ENCODE measurements at places on chromosomes 3 and 15.

- DNase-seq, result no peak
Measured at GRCh38 chr3:170534227-170534626, 51.6 kb downstream of the SLC7A14 start.

GRCh38 chr15:42811433-42811832 is 74.5 kb upstream of the CDAN1 start:
- no peak for DNase-seq

GRCh38 chr15:70852501-70853317 is 1.2 kb downstream of the LARP6 start:
- DNase-seq, result no peak

- DNase-seq, result no peak
Measured at GRCh38 chr3:43870120-43870519, 179.4 kb downstream of the ABHD5 start.

DNA sequence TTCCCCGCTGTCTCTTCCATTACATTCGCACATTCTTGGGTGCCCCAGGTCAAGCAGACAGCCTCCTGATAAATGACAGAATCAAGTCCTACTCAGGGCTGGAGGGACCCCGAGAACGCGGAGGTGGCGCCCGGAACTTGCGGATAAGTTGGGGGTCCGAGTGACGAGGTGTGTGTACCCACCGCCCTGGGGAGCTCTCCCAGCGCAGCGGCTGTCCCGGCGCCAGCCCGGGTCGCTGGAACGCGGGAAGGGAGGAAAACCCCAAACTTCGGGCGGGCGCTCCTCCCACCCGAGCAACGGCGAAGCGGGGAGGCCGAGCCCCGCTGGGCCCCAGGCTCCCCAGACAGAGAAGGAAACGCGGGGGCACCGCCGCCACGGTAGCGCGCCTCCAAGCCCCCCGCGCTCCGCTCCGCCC is 550 bp downstream of the CLN6 start:
- no peak for DNase-seq

- DNase-seq, result no peak
Measured at GRCh38 chr3:188041193-188041592, 112.8 kb upstream of the LPP start.

DNA sequence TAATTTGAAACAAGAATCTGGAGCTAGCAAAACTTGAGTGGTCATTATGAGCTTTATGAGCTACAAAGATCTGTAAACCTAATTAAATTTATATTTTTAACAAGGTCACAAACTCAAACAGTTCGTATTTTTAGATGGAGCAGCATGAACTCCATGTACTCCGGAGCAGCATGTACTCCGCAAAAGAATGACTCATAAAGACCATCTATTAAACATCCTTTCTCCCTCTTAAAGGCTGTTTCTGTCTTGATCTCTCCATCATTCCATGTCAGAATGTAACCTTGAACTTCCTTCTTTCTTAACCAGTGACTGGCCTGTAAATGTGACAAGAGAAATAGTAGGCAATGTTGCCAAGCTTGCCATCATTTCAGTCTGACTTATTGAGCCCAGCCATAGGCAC is 696.9 kb downstream of the ZNF385D start:
- DNase-seq, result no peak

- no peak for DNase-seq
Measured at GRCh38 chr15:56454836-56455235, 10.1 kb downstream of the MNS1 start.

GRCh38 chr15:40100123-40100946 is 8.3 kb downstream of the BMF start:
- no peak for DNase-seq

DNA sequence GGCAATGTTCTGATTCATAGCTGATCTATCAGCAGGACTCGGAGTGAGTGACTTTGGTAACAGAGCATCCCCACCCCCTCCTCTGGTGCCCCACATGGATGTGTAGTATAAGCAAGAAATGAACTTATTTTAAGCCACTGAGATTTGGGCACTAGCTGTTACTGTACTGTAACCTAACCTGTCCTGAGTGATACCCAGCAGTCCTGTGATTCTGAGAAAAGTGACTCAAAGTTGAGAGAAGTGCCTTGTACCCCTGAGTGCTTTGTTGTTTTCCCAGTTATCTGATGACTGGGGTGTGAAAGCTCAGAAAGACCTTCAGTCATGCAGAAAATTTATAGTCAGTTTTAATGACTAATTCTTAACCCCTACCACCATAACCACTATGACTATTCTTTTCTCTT is 439.9 kb upstream of the RBMS3 start:
- no peak for DNase-seq

DNA sequence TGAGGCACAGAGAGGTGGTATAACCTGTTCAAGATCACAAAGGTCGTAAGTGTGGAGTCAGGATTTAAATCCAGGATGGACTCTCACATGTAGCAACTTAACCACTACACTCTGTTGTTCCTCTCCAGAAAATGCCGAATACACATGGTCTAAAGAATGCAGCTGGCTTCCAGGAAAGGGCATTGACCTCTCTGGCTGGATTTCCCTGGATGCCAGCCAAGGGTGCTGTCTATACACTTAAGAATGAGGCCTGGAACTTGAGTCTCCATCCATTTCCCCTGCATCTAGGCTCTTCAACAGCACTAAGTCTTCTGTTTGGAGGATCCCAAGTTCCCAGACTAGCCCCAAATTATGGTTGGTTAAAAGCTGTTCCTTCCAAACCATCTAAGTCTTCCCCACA is 60.5 kb downstream of the CERS3 start:
- DNase-seq, result no peak

- DNase-seq, result no peak
Measured at GRCh38 chr15:48833526-48834239, 22.8 kb upstream of the CEP152 start.

- DNase-seq, result no peak
Measured at GRCh38 chr15:70240082-70240481, 142.4 kb upstream of the TLE3 start.

DNA sequence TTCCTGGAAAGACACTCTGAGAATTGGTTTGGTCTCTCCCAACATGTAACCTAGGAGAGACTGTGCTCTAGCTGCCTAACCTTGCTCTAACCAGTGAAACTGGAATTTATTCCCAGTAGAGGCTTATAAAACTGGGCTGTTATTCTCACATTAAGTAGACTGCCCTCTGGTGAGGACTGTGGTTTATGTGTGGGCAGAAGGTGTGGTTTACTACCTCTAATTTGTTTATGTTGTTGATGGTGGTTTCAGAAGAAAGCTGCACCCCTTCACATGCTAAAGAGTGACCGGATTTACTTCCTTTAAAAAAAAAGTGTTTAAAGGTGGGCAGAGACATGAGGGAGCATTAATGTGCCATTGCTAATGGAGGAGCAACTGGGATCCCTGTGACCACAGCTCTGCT is 273.2 kb downstream of the MECOM start:
- DNase-seq, result no peak

GRCh38 chr15:80876348-80876674 is 97.1 kb downstream of the CEMIP start:
- no peak for DNase-seq

DNA sequence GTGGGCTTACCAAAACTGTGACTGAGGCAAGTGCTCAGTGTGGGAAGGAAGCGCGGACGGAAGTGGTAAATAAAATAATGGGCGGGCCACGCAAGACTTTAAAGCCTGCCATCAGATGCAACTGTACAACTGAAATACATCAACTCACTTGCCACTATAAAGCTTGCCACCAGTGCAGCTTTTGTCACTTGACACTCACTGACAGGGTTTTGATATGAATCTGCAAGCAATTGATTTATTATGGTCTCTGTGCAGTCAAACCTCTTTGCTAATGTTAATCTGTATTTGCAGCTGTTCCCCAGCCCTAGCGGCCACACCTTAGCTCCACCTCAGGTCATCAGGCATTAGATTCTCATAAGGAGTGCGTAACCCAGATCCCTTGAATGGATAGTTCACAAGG is 2.3 kb upstream of the GFM1 start:
- peak; percentile 12 for DNase-seq

DNA sequence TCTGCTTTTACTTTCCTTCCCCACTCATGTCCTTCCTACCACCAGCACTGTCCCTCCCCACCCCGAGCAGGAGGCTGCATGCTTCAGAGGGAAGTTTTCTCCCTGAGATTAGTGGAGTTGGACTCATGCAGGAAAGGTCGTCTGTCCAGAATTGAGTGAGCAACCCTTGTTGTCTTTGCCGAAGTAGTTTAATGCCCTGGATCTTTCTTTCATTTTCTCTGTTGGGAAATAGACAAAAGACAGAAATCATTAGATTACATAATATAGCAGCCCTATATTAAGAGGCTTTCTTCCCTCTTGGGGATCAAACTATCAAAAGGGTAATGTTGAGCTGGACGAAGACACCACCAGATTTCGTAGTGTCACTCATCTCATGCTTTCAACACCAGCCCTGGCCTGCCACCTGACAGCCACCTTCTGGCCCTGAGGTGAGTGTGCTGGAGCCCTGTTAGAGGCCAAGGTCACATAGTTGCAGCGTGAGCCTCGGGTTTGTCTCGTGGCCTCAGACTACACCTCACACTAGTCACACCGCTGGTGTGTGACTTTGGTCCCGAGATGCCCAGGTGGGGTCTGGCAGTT is 231.0 kb downstream of the ITPR1 start:
- no peak for DNase-seq

- DNase-seq, result no peak
Measured at GRCh38 chr3:32398531-32398930, 6.9 kb downstream of the CMTM7 start.

DNA sequence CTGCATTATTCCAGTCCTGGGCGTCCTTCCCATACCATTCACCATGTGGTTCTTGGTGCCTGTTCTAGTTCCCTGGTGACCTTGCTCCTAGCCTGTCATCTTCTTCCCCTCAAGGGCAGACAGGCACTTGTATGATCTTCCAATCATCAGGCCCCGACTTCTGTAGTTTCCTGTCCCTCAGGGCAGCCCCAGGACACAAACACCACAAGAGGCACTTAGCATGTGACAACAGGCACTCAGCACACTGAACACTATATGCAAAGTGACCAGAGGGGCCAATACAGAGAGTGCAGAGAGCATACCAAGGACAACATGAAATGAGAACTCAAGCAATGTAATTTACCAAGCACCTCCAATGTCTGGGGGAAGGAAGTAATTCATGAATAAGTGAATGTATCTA is 17.9 kb downstream of the TMEM40 start:
- DNase-seq, result no peak

- DNase-seq, result no peak
Measured at GRCh38 chr3:31371484-31372177, 161.1 kb upstream of the STT3B start.

DNA sequence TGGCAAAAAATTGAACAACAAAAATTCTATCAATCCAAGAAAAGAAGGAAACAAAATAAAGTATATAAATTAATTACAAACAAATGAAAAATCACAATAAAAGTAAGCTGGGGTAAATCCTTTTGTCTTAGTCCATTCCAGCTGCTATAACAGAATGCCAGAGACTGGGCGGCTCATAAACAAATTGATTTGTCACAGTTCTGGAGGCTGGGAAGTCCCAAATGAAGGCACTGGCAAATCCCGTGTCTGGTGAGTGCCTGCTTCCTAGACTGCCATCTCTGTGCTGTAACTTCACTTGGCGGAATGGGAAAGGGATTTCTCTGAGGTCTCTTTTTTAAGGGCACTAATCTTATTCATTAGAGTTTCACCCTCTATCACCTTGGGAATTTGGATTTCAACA is 53.6 kb upstream of the RPL35A start:
- DNase-seq, result no peak

DNA sequence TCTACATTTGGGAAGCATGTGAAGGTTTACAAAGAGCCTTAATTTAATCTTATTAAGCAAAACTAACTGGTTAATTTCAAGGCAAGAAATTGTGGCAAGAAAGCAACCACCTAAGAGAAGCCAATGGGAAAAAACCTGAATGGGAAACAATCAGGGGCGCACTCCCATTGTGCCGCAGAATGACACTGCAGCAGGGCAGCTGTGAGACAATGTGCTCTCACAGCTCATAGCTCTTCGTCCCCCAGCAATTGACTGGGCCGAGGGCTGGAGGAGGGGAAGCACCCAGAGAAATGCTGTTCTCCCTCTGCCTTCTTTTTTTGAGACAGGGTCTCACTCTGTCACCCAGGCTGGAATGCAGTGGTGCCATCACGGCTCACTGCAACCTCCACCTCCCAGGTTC is 93.3 kb upstream of the RAD18 start:
- no peak for DNase-seq

DNA sequence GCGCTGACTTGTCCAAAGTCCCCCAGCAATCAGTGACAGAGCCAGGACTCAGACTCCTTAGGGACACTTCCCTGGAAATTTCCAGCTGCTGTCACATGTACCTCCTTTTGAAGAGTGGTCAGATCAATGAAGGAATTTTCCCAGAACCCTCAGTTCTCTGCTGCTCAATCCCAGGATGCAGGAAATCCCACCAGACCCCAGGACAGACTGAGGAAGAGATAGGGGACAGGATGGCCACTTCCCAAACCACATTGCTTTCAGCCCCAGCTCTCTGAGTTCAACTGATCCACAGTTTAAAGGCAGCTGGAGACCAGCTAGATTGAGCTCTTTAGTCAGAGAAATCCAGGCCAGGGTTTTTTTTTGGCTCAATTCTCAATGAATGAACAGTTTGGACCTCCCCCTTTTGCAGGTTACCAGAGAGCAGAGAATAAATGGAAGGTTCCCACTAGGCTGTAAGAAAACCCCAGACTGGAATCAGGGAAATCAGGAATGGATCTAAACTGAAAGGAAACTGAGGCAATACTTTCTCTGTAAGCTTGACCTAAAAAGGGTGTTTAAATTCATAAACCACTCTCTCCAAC is 1.5 kb downstream of the CYP1A1 start:
- DNase-seq, result peak; percentile 5

DNA sequence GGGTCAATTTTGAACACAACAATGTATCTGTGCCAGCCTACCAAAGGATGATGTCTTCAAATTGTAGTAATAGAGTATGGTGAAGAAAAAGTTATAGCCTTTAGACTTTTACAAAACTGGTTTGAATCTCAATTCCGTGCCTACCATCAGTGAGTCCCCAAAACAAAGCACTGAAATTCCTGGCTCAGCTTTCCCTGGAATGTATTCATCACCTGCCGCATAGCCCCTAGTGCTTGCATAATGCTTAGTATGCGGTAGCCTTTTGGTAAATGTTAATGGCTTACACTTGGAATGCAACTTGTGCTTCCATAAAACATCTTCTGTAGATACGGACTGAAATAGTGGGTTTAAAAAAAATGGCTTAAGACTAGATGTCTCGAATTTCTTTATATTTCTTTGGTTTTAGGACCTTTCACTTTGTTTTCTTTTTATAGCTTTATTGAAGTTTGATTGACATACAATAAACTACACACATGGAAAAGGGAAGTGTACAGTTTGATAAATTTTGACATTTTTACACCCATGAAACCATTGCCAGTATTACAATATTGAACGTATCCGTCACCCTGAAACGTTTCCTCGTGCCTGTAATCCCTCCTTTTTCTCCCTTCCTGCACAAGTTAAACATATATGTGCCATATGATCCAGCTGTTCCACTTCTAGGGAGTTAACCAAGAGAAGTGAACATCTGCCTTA is 12.1 kb downstream of the SACM1L start:
- no peak for DNase-seq

GRCh38 chr15:57375827-57376695 is at the start of gene CGNL1:
Gene CGNL1 (plus strand): TSS chr15:57376505. CDS start chr15:57438000, 61,495 bp downstream.
- DNase-seq, result no peak

- no peak for DNase-seq
Measured at GRCh38 chr3:61956236-61956635, 394.9 kb downstream of the PTPRG start.

- DNase-seq, result no peak
Measured at GRCh38 chr15:95300958-95301357, 1029.5 kb upstream of the NR2F2 start.

GRCh38 chr15:25737218-25737643 is 125.9 kb downstream of the ATP10A start:
- DNase-seq, result no peak
